Stimulated activated CD4-positive, alpha-beta T cell treated with anti-CD3 and anti-CD28 coated beads, Interleukin-4, amount 100 ng/mL, for 1 hour (primary cell): ENCODE measurements at places on chromosomes 4 and X.

GRCh38 chrX:101595739-101596419 is 21.9 kb downstream of the ARMCX6 start:
- DNase-seq: no peak

- no peak for DNase-seq
Observed at GRCh38 chr4:105543346-105543745, 9.1 kb upstream of the ARHGEF38 start.

DNA sequence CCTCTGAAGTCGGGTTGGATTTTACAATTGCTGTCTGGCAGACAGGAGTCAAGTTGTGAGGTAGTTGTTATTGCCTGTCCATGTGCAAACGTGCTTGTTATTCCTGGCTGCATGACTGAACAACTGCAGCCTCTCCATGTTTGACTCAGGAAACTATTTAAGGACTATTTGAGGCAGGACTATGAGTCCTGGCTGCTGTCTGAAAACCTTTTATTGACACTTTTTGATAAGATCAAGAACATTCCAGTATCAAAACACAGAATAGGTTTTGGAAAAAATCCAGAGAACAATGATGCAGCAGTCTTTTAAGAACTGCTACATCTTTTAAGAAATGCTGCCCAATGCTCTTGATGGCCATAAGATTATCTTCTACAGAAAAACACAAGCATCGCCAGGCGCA is 10.0 kb upstream of the SPRY1 start:
- DNase-seq: no peak

GRCh38 chr4:31183256-31183655 is 463.1 kb downstream of the PCDH7 start:
- DNase-seq: no peak

GRCh38 chrX:24026432-24026831 is 554 bp downstream of the KLHL15 start:
- no peak for DNase-seq

DNA sequence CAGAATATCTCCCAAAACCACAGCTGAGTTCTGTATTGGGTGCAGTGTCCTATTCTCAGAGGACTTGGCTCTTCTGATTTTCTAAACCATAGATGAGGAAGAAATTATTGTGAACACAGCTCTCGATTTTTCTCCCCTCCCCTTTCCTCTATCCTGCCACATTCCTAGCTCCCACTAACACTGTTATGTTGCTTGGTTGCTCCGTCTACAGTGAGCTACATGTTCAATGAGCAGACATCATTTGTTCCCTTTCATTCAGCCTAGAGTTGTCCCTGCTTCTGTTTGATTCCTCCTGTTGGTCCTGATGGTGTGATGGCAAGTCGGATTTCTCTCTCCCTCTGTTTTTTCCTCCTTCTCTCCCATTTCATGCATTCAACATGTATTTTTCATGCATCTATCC is 65.9 kb downstream of the DIPK2B start:
- no peak for DNase-seq

GRCh38 chr4:76055016-76055415 is 19.1 kb upstream of the CXCL11 start:
- DNase-seq: no peak

- no peak for DNase-seq
Observed at GRCh38 chr4:16140879-16141249, 57.0 kb upstream of the PROM1 start.

- no peak for DNase-seq
Observed at GRCh38 chr4:38516190-38516589, 147.8 kb upstream of the KLF3 start.

- no peak for DNase-seq
Observed at GRCh38 chr4:8502836-8503585, 62.4 kb downstream of the TRMT44 start.

DNA sequence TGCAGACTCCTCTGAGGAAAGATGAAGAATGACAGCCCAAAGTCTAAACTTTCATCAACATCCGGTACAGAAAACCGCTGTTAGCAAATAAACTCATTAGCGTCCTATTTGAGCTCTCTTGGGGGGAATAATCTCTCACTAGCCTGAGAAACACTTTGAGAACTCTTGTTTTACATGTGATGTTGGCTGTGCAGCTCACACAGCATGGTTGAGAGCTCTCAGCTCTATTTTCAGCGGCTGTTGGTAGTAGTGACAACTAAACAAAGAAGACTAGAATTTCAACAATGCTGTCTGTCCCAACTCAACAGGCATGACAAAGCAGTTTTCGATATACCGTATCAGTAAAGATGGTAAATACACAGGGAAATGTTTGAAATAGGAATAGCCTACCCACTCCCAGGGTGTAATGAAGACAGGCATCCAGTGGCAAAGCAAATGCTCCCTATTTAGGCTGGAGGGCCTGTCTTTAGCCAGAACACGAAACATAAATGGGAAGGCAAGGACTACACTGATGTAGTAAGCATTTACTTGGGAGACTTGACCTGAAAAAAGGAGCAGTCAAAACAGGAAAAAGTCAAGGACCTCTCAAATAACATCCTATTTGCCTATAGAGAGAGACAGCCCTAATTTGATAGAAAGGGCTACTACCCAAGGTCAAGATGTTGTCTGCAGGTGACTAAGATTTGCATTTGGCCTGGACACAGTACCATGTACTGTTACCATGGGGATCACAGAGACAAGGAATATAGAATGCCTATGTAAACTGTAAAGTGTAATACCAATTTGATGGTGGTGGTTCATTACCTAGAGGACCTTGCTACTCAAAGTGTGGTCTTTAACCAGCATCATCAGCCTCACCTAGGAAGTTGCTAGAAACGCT is 60.4 kb downstream of the PPEF2 start:
- no peak for DNase-seq

DNA sequence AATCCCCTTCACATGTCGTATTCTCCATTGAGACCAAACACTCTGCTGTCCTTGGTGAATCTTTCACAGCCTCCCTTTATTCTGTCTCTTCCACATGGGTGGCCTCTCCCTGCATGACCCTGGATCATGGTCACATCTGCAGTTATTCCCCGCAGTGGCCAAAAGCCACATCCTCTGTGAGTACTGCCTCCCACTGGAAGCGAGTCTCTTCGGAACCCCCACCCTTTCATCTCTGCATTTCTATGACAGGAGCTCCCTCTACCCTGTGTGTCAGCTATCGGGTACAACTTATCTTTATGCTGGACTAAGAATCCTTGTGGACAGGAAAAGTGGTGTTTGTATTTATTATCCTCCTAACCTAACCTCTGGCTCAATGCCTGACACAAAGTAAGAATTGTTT is 48.6 kb upstream of the SHISA3 start:
- DNase-seq: no peak

GRCh38 chr4:42945874-42946273 is 53.4 kb downstream of the GRXCR1 start:
- no peak for DNase-seq

DNA sequence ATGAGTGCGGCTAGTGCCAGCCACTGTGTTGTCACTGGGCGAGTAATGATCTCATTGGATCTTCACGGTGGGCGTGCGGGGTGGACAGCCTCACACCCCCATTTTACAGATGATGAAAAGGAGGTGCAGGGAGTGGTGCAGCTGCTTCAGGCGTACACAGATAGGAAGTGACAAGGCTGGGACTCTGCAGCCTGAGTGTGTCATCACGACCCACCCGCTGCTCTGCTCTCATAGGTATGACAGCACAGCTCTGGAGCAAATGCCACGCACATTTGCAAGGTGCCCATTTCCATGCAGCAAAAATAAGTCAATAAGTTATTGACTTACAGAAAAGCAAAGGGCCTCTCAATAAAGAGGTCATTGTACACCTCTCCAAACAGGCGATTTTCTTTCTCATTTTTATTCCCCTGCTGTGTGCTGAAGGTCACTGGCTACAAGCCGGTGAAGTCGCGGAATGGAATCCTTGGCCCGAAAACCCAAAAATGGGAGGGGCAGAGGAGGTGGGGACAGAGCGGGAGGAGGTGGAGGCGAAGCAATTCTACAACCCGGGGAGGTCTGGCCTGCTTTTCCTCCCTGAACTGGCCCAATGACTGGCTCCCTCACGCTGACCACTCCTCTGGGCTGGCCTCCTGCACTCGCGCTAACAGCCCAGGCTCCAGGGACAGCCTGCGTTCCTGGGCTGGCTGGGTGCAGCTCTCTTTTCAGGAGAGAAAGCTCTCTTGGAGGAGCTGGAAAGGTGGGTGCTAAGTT is at the start of gene SOD3:
TSS of gene SOD3 (plus strand) at position 658 of the 750 bp plus-strand sequence. CDS start 3,949 bp downstream, outside the sequence.
- DNase-seq: no peak

DNA sequence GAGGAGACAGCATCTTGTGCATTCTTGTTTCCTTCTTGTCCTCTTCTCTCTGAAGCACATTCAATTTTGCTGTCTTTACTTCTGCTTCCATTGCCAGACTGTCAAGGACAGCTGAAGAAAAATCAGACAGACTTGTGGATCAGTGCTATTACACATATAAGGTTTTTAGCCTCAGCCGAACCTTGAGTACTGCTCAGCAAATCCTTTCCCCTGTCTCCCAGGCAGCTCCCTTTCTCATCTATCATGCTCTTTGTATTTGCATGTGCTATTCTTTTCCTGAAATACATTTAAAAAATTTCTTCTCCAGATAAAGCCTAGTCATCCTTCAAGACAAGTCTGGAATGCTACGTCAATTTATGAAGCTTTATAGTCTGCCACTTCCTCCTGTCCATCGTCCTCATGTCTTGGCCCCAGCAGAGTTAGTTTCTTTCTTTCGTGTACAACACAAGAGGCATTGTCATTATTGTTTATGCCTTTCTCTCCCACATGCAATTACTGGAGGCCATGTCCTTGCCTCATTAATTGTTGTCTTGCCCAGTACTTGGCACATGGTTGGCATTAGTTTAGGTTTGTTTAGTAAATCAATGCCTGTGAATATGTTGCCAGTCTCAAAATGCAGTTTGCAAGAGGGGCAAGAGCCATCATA is 45.1 kb downstream of the ADGRL3 start:
- DNase-seq: no peak

GRCh38 chrX:13119386-13119785 is 75.0 kb upstream of the FAM9C start:
- DNase-seq: no peak

DNA sequence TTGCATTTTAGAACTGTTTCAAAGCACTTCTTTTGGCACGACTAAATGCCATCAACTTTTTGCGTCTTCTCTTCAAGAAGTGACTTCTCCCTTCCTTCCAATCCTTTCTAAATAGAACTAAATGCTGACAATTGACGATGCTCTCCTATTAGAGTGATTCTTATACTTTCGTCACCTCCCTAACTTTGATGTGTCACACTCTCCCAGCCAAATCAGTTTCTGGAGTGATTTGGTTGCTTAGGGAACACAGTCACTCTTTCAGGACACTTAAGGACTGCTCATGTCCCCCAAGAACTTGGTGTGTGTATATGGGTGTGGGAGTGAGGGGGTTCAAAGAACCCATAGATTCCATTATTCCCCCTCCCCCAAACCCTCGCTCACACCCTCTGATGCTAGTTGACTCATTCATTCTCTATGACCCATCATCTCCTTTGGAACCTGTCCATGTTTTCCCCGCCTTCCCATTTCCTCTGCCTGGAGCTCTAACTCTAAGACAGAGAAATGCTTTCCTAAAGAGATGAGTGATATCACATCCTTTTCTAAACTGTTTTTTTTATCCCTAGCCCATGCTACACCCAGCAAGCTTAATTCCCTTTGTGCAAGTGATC is 26.8 kb upstream of the AREG start:
- DNase-seq: no peak

DNA sequence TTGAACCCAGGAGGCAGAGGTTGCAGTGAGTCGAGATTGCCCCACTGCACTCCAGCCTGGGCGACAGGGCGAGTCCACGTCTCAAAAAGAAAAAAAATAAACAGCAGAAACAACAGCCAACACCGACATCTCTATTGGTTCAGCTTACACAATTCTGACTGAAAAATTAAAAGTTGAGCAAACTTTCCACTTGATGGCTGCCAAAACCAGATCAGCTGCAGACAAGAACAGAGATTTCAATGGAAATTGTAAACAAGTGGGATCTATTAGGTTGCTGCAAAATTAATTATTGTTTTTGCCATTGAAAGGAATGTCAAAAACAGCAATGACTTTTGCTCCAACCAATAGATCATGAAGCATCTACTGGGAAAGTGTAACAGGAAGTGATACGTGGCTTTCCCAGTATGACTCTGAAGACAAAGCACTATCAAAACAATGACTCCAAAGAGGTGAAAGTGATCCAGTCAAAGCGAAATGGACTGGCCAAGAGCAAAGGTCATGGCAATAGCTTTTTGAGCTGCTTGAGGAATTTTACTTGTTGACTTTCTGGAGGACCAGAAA is 26.3 kb downstream of the UPF3B start:
- DNase-seq: no peak
